ENCODE measurements at places on chromosomes 6 and 20. TPM values are rescaled to one million over a fixed set of nuclear protein-coding genes. Genes with fewer than 3 reads are reported as not detected.

- H3K4me1 ChIP-seq, result no peaks in the 10 kb centered on the region
- no peaks in the 10 kb centered on the region for H3K27me3 ChIP-seq
- H3K36me3 ChIP-seq, result no peaks in the 10 kb centered on the region
- H3K27ac ChIP-seq, result no peak overlapping the region
- DNase-seq, result no peak
These were observed 345.1 kb upstream of the AGPAT4 start for GRCh38 chr6:161618831-161619454.

HLA-DOA gene
- 6.4 TPM for total RNA-seq

DNA sequence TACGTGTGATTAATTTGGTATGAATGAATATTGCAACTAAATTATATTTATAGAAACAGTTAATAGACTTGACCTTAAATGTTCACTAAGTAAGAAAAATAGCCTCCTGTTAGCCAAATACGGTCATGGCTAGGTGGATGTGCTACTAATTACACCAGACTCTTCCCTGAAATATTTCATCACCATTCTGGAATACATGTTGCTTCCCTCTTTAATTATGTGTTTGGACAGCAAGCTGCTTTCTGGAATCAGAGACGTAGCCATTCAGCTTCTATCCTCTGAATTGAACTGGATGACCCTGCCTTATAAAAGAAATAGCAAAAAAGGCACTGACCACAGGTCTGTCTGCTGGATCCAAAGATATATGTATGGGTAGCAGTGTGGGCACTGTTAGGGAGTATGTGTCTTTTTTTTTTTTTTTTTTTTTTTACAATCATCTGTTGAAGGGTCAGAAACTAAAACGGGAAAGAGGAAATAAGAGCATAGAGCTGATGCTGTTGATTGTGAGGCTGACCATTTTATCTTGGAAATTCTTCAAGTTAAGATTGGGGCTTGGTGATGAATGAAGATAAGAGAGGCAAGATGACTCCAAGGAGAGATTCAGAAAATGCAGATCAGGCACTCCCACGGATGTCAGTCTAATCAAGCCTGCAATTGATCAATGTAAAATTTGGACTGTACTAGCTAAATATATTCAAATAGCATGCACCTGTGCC is 283.2 kb upstream of the HSF2 start:
- no peak overlapping the region for H3K27ac ChIP-seq
- DNase-seq, result no peak
- H3K27me3 ChIP-seq, result no peaks in the 10 kb centered on the region
- no peak overlapping the region for H3K4me3 ChIP-seq
- no peaks in the 10 kb centered on the region for H3K36me3 ChIP-seq

GDAP1L1 gene
- total RNA-seq, result not detected

DNA sequence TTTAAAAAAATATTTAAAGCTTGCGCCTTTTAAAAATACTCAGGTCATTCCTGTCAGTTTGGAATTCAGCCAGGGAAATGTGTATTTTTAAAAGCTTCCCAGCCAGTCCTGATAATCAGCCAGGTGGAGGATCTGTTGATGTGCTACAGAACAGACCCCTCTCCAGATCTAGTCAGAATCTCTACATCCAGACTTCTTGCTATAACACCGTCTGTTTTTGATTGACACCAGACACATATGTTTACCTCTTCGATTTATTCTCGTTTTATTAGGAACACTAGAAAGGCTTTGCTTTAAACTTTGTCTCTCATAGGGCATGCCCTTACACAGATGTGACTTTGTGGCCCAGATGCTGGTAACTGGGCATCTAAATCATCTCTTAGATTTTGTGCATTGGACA is 11.7 kb downstream of the PARD6B start:
- no peak overlapping the region for H3K4me3 ChIP-seq
- peaks cover 2% of the 10 kb centered on the region for H3K36me3 ChIP-seq
- H3K27me3 ChIP-seq, result no peaks in the 10 kb centered on the region
- no peak for DNase-seq
- H3K4me1 ChIP-seq, result peaks cover 34% of the 10 kb centered on the region

FOXS1 gene
- not detected for total RNA-seq

GRCh38 chr6:168574075-168574698 is 133.2 kb downstream of the SMOC2 start:
- no peak for DNase-seq
- H3K27me3 ChIP-seq, result no peaks in the 10 kb centered on the region
- H3K4me3 ChIP-seq, result no peak overlapping the region
- no peaks in the 10 kb centered on the region for H3K36me3 ChIP-seq
- H3K27ac ChIP-seq, result no peak overlapping the region

GRCh38 chr20:58923117-58923712 is 57.8 kb upstream of the NELFCD start:
- no peak overlapping the region for H3K27ac ChIP-seq
- H3K36me3 ChIP-seq, result no peaks in the 10 kb centered on the region
- H3K4me1 ChIP-seq, result no peaks in the 10 kb centered on the region
- H3K27me3 ChIP-seq, result no peaks in the 10 kb centered on the region
- H3K4me3 ChIP-seq, result no peak overlapping the region

GRCh38 chr6:5142131-5142530 is 57.0 kb downstream of the PPP1R3G start:
- H3K4me3 ChIP-seq, result no peak overlapping the region
- H3K36me3 ChIP-seq, result no peaks in the 10 kb centered on the region
- no peak for DNase-seq
- H3K27me3 ChIP-seq, result no peaks in the 10 kb centered on the region
- no peaks in the 10 kb centered on the region for H3K4me1 ChIP-seq
- H3K27ac ChIP-seq, result no peak overlapping the region

EIF6 gene
- 144 TPM for total RNA-seq

Measured in activated CD8-positive, alpha-beta T cell treated with anti-CD3 and anti-CD28 coated beads for 36 hours (primary cell).